Activated CD8-positive, alpha-beta memory T cell treated with anti-CD3 and anti-CD28 coated beads for 24 hours (primary cell): ENCODE measurements at places on chromosomes 13 and 19.

DNA sequence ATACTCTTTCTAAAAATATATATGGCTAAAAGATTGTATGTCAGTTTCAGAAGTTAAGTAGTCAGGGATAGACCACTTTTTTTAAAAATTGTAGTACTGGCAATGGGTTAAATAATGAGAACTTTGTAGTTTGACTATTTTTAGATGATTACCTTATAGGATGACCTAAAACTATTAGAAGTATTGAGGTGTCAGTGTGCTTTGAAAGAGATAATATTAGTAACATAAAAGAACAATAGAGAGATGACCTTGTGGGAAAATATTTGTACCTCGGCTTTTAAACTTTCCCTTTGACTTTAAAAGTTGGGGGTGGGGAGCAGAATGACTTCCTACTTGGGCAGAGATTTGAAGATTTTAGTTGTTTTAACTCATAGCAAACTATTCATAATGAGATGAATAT is 48.3 kb downstream of the SLAIN1 start:
- no peak for DNase-seq

- DNase-seq: no peak
Observed at GRCh38 chr13:60080850-60081249, 82.9 kb downstream of the DIAPH3 start.

GRCh38 chr13:71514900-71515743 is 351.9 kb downstream of the DACH1 start:
- no peak for DNase-seq

- no peak for DNase-seq
Observed at GRCh38 chr19:44696939-44697669, 1.8 kb upstream of the CEACAM16 start.

- no peak for DNase-seq
Observed at GRCh38 chr19:38952395-38953165, 21.8 kb downstream of the MRPS12 start.

- DNase-seq: no peak
Observed at GRCh38 chr13:109396266-109396665, 390.1 kb downstream of the IRS2 start.

DNA sequence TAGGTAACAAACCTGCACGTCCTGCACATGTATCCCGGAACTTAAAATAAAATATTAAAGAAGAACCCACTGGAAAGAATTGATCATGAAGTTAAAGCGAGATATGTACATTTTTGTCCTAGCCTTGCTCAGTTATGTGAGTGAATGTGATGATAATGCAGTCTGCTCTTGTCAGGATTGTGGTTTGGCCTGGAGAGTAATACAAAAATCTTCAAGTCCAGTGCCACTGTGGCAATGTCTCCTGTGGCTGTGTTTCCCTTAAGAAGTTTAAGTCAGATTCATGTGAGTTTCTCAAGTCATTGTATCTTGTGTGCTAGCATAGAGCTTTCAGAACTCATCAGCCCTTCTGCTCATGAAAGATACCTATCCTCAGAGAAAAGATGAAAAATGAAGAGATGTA is 18.0 kb upstream of the ITGBL1 start:
- no peak for DNase-seq

- DNase-seq: no peak
Observed at GRCh38 chr19:41927497-41928192, 604 bp downstream of the ERFL start.

DNA sequence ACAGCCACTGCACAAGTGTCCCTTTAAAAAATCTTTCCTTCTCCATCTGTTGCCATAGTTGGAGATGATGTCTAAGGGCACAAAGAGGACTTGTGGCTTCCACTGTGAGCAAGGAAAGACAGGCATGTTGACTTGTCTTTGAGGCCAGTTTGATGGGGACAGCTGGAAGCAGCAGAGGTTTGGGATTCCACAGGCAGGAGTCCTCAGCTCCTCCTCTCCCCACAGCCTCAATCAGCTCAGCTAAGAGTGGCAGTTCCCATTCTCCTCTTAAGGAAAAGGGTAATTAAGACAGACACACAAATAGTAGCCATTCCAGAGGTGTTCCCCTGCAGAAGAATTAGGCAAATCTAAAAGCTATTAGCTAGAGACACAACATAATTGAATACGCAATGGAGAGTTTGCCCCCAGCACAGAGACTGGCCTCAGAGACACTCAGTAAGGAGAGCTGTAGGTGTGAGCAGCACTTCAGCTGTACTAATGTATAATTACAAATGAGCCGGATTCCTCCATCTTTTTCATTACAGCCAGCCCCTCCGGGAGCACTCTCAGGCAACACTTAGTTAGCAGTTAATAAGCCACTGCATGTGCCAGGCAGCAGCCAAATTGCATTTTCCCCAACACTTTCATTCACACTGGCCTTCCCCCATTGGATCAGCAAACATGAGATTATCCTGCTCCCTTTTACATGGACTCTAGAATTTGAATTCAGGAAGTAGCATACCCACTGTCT is 434.0 kb downstream of the FOXO1 start:
- DNase-seq: no peak

- DNase-seq: no peak
Observed at GRCh38 chr13:107185889-107186288, 618.0 kb upstream of the ARGLU1 start.

- DNase-seq: peak; percentile 73
Observed at GRCh38 chr19:10086591-10087192, 575 bp downstream of the SHFL start.

- no peak for DNase-seq
Observed at GRCh38 chr13:78657699-78658629, 991 bp downstream of the OBI1 start.

- DNase-seq: no peak
Observed at GRCh38 chr13:19596960-19597361, 35.6 kb upstream of the TPTE2 start.

DNA sequence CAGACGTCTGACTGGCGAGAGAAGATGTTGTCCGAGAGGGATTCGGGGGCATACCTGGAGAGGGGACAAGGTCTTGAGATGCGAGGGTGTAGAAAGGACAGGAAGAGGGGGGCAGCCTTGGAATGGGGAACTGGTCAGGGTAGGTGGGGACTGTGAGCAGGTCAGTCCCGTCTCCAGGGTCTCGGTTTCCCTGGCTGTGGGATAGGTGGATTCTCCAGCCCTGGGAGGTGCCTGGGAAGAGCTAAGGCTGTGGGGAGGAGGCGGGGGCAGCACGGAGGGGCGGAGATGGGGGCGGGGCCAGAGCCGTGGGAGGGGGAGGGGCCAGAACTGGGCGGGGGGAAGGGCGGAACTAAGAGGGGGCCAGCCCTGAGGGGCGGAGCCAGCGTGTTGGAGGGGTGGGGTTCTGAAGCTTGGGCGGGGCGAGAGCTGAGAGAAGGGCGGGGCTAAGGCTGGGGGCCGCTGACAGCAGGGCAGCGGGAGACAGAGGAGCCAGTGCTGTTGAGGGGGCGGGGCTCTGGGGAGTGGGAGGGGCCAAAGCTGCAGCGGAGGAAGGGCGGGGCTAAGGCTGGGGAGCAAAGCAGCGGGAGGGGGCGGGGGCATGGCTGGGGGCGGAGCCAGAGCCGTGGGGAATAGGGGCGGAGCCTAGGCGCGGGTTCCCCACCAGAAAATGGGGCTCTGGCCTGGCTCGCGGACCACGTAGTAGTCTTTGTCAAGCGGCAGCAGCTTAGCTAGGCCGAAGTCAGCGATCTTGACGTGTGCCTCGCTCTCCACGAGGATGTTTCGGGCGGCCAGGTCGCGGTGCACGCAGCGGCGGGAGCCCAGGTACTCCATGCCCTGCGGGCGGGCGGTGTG is 9.5 kb upstream of the INSL3 start:
- peak; percentile 75 for DNase-seq

DNA sequence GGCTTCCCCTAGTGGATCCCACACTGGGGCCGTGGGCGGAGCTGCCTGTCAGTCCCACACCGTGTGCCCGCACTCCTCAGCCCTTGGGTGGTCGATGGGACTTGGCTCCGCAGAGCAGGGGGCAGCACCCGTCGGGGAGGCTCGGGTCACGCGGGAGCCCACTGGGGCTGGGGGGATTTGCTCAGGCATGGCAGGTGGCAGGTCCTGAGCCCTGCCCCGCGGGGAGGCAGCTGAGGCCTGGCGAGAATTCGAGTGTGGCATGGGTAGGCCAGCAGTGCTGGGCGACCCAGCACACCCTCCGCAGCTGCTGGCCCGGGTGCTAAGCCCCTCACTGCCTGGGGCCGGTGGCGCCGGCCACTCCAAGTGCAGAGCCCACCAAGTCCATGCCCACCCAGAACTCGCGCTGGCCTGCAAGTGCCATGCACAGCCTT is 481.7 kb upstream of the PRR20A start:
- DNase-seq: no peak
